ENCODE measurements at places on chromosomes 12 and 14. TPM values are rescaled to one million over a fixed set of nuclear protein-coding genes. Genes with fewer than 3 reads are reported as not detected.

GRCh38 chr12:30696486-30696885 lies 817 bp upstream of the IPO8 start:
- DNase-seq, result peak; percentile 77
- no peaks in the 10 kb centered on the region for H3K27me3 ChIP-seq
- H3K4me1 ChIP-seq, result peaks cover 4% of the 10 kb centered on the region
- no peaks in the 10 kb centered on the region for H3K36me3 ChIP-seq
- H3K4me3 ChIP-seq, result peak overlapping the region; percentile 97
- no peak overlapping the region for H3K27ac ChIP-seq

DNA sequence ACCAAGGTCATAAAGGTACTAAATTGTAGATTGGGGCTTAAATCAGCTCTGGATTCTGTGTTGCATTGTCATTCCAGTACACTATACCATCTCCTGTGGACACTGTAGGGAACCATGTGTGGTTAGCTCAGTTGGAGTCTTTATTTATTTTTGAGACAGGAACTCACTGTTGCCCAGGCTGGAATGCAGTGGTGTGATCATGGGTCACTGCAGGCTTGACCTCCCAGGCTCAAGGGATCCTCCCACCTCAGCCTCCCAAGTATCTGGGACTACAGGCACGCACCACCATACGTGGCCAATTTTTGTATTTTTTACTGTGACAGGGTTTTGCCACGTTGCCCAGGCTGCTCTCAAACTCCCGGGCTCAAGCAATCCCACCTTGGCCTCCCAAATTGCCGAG lies 6.7 kb downstream of the PAPOLA start:
- no peak for DNase-seq
- H3K4me1 ChIP-seq, result peaks cover 14% of the 10 kb centered on the region
- peaks cover 22% of the 10 kb centered on the region for H3K36me3 ChIP-seq
- H3K4me3 ChIP-seq, result no peak overlapping the region
- H3K27me3 ChIP-seq, result no peaks in the 10 kb centered on the region

DNA sequence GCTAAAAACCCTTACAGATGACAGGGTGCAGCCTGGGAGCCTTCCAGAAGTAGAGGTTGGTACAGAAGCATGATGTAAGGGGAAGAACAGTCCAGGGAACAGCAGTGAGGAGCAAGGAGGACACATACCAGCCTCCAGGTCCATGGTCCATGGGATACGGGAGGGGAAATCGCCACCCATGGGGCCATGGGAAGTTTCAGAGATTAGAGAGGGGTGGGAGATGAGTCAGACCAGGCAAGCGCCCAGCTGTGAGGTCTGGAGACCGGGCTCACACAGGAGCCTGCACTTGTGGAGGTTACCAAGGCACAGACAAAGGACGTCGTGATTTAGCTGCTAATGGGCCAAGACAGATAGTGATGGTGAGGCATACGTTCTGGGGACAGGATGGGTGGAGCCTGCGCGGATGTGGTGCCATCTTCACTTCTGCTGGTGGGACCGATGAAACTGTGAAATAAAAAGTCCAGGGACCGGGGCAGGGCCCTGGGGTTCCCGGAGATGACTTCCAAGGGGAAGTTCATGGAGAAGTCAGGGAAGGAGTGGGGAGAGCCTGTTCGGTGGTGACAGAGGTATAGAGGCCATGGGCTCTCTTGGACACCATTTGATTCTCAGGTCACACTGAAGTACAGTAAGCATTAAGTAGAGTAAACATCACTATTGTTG lies 17.7 kb upstream of the LRP1-AS start:
- peak; percentile 72 for DNase-seq
- no peaks in the 10 kb centered on the region for H3K4me1 ChIP-seq
- no peak overlapping the region for H3K4me3 ChIP-seq
- H3K27ac ChIP-seq, result no peak overlapping the region

DNA sequence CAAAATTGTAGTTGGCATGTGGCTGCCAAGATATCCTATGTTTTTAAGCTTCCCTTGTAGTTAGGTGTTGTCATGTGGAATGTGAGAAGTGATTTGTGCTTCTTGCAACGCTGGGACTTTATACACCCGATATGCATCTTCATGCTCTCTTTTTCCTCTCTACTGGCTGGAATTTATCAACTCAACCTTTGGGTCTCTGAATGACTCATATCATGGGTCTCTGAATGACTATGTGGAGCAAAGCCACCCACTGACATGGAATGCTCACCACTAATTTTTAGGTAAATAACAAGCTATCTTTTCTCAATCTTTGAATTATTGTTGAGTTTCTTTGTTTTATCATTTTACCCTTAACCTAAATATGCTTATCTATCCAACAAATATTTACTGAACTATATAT lies 144.6 kb downstream of the ATP23 start:
- H3K27ac ChIP-seq, result no peak overlapping the region
- no peak for DNase-seq
- H3K4me1 ChIP-seq, result no peaks in the 10 kb centered on the region
- H3K27me3 ChIP-seq, result no peaks in the 10 kb centered on the region
- no peaks in the 10 kb centered on the region for H3K36me3 ChIP-seq
- H3K4me3 ChIP-seq, result no peak overlapping the region

The C1QL4 gene
- 0.14 TPM for total RNA-seq

The ADAMTS20 gene
- 0.70 TPM for total RNA-seq

Data from endodermal cell (in vitro differentiated cells).